ENCODE measurements at places on chromosomes 16 and 17.

GRCh38 chr17:58944166-58944565, 162.5 kb downstream of the TRIM37 start:
- no peak for DNase-seq

DNA sequence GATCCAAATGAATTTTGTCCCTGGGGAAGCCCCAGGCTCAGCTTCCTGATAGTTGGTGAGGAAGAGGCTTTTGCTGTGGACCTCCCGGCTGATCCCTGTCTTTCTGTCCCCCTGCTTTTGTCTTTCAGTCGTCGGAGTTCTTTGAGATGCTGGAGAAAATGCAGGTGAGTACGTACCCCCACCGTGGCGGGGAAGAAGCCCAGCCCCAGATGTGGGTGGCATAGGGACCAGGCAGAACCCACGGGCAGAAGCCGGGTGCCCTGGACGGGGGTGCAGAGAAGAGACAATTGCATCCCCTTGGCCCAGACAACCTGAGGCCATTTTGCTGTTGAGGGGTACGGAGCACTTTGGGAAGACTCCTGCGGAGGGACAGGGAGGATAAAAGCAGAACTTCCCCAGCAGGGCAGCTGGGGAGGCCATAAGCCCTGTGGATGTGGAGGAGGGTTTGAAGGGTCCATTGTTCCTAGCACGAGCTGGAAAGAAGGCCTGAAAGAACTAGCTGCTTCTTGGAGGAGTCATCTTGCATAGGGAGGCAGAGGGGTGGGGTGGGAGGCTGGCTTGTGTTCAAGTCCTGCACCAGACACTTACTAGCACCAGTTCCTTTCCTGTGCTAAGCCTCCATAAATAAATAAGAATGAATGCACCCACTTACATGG, 105.6 kb downstream of the OR1D5 start:
- DNase-seq = no peak

DNA sequence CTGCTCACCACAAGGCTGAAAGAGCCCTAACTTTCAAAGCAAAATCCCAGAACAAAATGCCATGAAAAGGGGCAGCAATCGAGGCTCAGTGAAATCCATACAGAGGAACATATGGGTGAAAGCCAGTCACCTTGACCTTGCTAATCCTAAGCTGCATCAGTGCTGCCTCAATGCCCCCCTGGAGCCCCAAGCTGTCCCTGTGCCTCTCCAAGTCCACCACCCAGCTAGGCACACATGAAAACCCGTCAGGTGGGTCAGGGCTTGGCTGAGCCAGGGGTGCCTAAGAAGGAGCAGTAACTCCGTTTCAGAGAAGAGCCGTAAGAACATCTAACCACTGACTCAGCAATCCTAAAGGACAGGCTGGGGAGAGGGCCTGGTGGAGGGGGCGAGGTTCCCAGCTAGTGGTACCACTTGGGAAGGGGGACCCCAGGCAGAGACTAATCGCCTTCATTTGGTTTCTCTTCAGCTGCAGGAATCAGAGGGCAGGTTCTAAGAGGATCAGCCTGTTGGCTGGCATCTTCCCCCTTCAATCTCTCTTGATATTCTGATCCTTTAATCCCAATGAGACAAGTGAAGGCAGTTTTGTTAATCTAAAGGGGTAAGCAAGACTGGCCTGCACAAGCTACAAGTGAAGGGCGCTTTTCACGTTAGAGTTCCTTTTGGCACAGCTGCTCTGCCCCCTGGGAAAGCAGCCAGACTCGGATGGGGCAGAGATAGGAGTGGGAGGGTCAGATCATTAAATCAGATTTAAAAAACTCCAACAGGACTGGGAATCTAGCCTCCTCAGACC, 7.6 kb downstream of the PITPNA start:
- DNase-seq = no peak

DNA sequence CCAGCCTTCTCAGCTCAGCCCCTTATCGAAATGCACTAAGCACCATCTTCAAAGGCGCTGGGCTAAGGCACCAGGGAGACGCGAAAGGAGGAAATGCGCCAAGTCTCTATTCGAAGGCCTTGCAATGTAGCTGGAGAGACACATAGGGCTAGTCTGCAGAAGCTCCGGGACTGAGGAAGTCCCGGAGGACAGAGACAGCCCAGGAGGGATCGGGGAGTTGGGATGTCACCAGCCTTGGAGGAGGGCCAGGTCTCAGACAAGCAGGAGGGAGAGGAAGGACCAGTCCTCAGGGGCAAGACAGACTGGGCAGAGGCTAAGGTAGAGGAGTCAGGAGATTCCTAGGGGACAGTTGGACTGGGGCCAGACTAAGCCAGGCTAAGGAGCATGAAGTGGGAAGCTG, 8.5 kb downstream of the C17orf100 start:
- no peak for DNase-seq

DNA sequence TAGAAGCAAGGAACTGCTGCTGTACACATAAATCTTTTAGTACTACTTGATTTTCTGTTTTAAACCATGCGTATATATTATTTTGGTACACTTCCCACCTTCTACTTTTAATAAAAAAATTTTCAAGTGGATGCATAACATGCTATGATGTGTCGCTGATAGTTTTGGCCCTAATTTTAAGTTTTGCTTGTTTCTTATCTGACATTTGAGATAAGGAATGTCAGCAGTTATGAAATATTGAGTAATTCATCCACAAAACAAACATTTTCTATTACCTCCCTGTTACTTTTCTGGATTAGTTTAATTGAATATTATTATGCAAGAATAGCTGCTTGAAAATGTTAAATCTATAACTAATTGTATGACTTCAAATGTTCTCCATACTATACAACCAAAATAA, 35.8 kb downstream of the N4BP1 start:
- DNase-seq = no peak

GRCh38 chr17:80631142-80632045, 86.8 kb downstream of the RPTOR start:
- DNase-seq = no peak

DNA sequence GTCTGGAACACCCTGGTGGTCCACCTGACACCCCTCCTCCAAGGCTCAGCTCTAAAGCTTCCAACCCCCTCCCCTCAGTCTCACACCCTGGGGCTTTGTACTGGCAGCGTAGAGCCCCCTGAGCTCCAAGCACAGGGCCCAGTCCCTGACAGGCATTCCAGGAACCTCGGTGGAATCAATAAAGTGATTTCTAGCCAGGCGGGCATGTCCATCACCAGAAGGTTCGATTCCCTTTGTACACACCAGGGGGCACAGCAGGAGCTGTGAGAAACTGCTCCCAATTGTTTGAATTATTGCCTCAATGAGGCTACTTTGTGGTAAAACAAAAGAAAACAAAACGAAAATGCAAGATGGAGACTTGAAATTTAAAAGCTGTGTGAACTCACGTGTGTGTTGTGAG, 51.8 kb downstream of the SMPD3 start:
- DNase-seq = peak; percentile 57

DNA sequence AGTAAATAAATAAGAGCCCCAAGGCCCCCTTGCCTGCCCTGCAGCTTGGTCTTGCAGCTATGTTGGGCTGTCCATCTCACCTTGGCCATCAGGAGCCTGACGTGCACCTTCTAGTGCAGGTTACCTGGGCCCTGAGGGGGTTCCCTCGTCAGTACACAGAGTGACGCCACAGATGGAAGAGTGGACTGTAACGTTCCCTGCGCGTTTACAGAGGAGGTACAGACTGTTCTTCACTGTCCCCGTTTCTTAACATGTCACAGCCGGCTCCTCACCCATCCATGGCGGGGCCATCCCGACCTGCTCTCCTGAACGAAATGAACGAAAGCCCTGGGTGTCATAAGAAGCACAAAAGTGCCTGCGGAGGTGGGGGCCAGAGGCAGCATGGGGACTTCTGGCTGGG, 15.9 kb upstream of the FASN start:
- no peak for DNase-seq

- DNase-seq = no peak
These were observed 100.6 kb upstream of the CACNG5 start for GRCh38 chr17:66734186-66734943.

All from CD4-positive, alpha-beta T cell treated with Interleukin-4 for 1 hour (primary cell).